Tibial artery (tissue), 4 donors: ENCODE measurements at places on chromosomes 4 and X.

- DNase-seq = no peak
These were observed 16.2 kb upstream of the RAP2C start for GRCh38 chrX:132235488-132235887.

GRCh38 chr4:172815499-172816164 lies 353.0 kb upstream of the GALNT7 start:
- no peak for DNase-seq

DNA sequence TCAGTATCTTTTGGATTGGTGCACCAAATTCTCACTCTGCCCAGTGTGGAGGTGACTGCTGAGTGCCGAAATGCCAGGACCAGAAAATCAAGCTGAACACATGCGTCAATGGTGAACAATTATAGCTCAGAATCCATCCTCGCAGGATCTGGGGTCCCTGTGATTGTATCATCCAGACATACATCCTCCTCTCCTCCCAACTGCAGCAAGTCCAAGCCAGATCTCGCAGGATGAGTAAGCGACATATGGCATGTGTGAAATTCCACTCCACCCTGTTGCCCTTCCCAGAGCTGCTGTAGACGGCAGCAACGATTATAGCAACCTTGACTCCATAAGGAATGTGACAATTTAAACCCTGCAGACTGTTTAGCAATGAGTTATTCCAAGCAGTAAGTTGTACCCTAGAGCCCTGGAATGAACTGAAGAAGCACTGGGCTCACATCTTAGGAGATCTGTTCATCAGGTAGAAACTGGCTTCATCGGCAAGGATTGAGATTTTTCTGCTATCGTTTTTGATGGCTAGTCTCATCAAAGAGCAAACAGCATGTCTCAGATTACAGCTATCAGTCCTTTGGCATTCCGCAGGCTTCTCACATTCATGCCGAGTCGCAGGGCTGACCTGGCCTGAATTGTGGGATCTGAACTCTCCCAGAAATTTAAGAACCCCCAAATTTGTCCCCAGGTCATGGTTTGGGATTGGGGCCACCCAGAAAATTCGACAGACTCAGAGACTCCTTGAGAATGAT lies 35.5 kb upstream of the SORBS2 start:
- no peak for DNase-seq

GRCh38 chr4:146790515-146790914 lies 151.8 kb downstream of the POU4F2 start:
- DNase-seq = no peak

DNA sequence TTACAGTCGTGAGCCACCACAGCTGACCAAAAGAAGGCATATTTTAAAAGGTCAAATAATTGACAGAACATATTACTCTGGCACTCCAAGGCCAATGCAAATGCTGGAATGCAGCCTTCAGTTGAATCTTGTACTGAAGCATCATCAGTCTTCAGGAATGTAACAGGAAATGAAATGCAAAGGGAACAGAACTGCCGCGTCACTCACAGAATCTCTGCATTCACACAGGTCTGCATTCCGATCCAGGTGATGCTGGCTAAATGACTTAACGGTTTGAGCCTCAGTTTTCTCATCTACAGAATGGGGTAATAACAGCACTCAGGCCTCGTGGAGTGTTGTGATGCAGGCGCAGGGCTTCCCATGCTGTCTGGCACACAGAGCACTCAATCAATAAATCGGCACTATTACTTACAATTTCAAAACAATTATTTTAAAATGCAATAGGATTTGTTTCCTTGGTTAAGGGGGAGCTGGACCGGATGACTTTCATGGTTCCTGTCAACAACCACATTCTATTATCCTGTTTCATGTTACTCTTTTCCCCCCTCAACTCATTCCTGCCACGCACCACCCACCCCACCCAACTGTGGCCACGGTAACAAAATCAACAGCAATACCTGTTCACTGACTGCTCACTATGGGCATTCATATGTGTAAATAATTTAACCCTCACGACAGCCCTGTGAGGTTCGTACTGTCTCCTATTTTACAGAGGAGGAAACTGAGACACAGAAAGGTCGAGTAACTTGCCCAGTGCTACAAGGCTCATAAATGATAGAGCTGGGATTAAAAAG lies 32.4 kb downstream of the IGFBP7 start:
- no peak for DNase-seq

DNA sequence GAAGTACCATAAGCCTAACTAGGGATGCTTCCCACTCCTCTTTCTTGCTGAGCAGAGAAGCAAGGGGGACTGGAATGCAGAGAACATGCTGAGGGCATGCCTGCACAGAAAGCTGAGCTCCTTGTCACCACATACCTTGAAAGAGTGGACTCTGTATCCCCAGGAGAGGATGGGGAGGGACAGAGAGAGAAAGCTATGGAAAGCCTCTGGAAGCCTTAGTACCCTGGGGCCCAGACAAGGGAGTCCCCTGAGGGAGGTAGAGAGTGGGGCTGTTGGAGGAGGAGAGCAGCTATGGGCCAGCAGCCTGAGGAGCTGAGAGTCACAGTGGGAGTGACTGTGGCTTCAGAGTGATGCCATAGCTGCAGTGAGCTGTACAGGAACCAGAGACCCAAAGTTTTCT lies 77.9 kb downstream of the RTL9 start:
- DNase-seq = no peak

GRCh38 chr4:60812811-60813210 lies 387.3 kb upstream of the ADGRL3 start:
- DNase-seq = no peak

DNA sequence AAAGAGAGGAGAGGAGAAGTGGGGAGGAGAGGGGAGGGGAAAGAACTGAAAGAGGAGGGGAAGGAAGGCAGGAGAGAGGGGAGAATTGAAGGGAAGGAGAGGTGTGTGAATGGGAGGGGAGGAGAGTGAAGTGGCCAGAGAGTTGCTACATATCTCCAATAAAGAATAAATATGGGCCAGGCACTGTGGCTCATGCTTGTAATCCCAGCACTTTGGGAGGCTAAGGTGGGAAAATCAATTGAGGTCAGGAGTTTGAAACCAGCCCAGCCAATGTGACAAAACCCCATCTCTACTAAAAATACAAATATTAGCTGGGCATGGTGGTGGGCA lies 482.4 kb downstream of the NAF1 start:
- no peak for DNase-seq
